Neural crest cell (in vitro differentiated cells): ENCODE measurements at places on chromosomes 11 and 22.

DNA sequence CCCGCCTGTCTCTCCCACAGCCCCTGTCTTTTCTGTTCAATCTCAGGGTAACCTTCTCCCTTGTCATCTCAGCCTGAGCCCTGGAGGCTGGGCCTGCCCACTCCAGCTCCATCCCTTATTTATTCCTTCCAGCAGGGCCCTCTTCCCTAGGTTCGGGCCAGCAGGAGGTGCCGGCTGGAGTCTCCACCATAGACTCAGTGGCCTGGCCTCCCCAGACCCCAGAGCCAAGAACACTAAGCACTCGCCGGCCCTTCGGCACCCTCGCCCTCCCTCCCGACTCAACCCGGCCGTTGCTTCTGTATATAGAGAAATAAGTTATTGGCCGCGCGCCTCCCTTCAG lies 1.4 kb upstream of the RAB1B start:
- DNase-seq: no peak

DNA sequence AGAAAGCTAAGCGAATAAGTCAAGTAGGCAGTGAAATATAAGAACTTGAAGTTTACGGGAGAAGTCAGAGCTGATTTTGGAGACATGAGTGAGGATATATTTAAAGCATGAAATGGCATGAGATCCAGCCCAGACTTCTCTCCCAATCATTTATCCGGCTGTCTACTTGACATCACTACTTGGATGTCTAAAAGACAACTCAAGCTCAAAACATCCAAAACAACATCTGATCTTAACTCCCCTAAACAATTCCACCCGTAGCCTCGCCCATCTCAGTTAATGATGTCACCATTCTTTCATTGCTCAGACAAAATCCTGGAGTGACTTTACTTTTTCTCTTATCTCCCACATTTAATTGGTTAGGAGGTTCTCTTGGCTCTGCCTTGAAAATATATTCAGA lies 44.5 kb downstream of the WEE1 start:
- no peak for DNase-seq

GRCh38 chr22:27142286-27142685 lies 484.9 kb downstream of the MIAT start:
- no peak for DNase-seq

- DNase-seq: no peak
Observed at GRCh38 chr22:25736378-25737011, 5.5 kb upstream of the MYO18B start.

GRCh38 chr22:38453996-38454352 lies 1.0 kb downstream of the KCNJ4 start:
- no peak for DNase-seq

- DNase-seq: no peak
Observed at GRCh38 chr22:44335903-44336803, 23.4 kb upstream of the SHISAL1 start.

DNA sequence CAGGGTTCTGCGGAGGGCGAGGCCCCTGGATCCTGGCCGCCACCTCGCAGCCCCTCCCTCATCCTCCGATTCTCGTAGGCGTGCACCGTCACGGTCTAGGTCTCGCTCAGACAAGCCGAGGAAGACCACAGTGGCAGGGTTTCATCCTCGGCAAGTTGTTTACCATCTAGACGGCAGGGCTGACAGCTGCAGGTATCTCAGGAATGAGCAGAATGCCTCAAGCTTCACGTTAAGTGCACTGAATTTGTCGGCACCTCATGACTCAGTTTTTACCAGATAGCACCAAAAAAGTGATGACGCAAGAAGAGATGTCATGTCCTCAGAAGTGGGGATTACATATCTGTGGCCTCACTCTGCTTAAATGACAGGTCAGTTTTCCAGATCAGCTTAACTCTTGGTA lies 35.1 kb downstream of the WT1 start:
- DNase-seq: no peak

DNA sequence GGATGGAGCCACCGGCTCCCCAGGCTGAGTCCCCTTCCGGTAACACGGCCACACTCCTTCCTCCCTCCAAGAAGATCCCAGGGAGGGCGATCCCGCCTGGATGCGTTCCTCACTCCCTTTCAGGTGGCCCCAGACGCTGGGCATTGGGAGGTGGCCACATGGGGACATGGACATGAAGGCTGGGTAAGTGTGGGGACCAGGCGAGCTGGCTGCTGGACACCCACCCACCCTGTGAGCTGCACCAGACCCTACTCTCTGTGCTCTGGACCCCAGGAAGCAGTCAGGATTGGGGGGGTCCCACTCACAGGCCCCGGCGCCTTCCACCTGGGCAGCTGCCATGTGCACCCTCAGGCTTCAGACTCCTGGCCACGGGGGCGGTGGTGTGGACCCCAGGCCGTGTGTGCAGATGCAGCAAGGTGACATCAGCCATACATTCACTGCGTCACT lies 932.8 kb downstream of the BRD1 start:
- DNase-seq: no peak

DNA sequence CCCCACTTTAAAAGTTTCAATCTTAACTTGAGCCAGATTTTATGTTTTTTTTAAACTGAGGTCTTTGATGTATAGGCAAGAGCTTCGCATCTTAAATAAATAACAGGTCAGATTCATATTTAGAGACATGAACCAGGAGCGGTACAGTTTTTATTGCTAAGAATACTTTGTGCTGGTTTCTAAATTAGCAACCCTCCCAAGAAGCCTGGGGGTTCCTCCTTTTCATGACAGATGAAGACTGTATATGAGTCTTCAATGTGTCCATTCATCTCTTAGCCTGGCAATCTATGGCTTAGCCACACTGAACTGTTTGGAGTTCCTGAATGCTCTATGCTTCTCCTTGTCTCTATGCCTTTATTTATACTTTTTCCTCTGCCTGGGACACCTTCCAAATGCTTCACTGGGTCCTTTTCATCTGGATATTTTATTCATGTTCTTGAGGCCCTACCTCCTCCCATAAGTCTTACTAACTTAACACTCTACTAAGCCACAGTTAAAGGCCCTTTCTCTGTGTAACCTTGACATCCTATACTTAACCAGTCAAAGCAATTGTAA lies 338.6 kb downstream of the INSC start:
- DNase-seq: no peak

DNA sequence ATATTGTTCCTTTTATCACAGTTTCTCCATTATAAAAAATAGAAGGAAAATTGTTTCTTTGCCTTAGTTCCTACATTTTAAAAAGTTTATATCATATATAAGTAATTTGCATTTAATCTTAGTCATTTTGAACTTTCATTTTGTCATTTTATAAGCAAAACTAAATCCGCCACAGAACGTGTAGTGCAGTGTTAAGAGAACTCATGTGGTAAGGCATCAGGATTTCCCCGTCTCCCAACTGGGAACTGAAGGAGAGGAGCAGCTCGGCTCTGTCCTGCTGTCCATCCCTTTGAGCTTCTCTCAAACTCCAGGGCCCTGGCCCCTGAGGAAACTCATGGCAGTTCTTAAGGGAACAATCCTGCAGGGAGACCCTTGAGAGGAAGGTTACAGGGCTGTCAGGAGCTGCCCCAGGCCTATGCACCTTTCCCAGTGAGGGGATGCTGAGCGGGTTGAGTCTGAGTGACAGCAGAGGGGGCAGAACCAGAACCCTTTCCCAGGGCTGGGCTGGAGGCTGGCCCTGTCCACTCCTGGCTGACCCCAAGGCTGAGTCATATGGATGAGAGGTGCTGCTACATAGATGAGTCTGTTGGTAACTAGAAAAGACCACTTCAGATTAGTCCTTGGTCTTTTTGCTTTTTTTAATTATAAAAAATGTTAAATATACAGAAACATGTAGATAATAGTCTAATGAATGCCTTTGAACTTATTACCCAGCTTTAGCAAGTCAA lies 333.1 kb downstream of the TBC1D22A start:
- no peak for DNase-seq

- DNase-seq: no peak
Observed at GRCh38 chr22:20431511-20432192, 6.0 kb downstream of the SCARF2 start.

DNA sequence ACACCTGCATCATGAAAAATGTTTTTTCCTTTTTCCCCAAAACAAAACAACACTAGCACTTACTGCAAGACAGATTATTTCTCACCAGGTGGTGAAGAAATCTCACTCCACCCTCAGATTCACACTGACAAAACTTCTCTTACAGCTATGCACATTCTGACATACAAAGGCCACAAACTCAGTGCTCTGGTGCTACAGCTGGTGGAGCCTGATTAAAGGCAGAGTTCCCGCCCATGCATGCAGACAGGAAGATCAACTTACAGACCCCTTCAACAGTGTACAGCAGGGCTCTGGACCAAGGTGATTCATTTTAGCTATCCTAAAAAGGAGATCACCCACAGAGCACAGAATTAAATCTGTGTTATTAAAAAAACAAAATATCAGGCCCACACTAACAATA lies 112.6 kb downstream of the CADM1 start:
- DNase-seq: no peak

- DNase-seq: no peak
Observed at GRCh38 chr11:122742301-122743018, 86.9 kb downstream of the UBASH3B start.

- no peak for DNase-seq
Observed at GRCh38 chr22:26845021-26845743, 187.8 kb downstream of the MIAT start.

- DNase-seq: no peak
Observed at GRCh38 chr11:58392746-58393145, 13.9 kb downstream of the OR5B3 start.

DNA sequence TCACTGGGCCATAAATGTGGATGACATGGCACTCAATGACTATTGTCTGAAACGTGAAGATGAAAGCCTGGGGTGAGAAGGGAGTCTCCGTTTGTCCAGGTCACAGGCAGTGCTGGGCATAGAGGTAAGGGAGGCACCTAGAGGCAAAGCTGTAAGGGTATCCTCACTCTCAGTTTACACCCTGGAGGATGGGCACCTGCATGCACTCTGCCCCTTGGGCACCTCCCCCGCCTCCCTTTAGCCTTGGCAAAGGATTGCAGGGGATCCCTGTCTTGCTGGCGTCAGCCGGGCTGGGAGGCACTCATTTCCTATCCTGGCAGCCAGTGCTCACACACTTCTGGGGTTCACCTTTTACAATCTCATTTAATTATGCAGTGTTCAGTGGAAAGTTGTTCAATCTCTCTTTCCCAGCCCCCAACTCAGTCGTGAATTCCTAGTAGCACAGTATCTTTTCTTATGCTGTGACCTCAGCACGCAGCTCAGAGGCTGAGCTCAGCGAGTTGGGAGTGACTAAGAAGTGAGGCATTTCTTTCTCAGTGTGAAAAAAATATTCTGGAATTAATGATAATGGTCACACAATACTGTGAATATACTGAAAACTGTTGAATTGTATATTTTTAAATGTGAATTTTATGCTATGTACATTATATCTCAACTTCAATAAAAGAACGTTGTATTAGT lies 866.6 kb downstream of the BRD1 start:
- DNase-seq: no peak

DNA sequence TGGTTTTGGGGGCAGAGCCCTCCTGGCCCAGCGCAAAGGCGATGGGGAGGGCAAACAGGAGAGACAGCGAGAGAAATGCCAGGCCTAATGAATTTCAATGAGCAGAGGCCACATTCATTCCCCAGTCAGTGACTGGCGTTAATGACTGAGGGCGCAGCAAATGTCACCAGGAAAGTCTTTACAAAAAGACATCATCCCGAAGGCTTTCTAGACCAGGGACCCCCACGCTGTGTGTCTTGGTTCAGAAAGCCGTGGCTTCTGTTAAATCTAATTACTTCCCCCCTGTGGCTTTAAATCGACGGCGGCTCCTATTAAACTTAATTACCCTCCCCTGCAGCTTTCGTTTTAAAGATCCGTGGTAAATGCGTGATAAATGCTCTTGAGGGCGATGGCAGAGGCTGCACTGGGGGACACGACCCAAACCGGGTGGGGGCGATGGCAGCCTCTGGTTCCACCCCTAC lies 1.6 kb upstream of the FGF19 start:
- DNase-seq: no peak

GRCh38 chr11:39434466-39434865 lies 2025.0 kb downstream of the LRRC4C start:
- no peak for DNase-seq

GRCh38 chr22:41813726-41814410 lies 13.4 kb downstream of the CCDC134 start:
- no peak for DNase-seq

- peak; percentile 78 for DNase-seq
Observed at GRCh38 chr22:27804470-27805297, 3.1 kb upstream of the MN1 start.

DNA sequence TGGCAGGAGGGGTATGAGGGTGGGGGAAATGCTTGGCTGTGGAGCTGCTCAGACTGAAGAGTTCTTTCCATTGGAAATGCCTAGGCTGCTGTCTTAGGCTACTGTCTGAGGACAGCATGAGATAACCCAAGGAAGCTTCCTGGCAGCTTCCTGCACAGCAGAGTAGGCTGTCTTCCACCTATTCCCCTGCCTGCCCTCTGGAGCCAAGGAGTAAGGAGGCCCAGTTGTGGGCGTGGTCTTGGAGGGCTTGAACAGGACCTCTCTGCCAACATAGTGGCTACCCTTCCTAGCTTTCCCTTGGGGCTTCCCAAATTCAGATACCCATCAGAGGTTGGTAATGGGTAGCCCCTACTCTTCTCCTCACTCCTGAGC lies 25.9 kb downstream of the PHLDB1 start:
- DNase-seq: no peak

- no peak for DNase-seq
Observed at GRCh38 chr22:40898850-40899357, 37.0 kb upstream of the DNAJB7 start.

- no peak for DNase-seq
Observed at GRCh38 chr11:952406-953385, 27.0 kb downstream of the AP2A2 start.

- DNase-seq: no peak
Observed at GRCh38 chr22:47190276-47190956, 428.0 kb downstream of the TBC1D22A start.

DNA sequence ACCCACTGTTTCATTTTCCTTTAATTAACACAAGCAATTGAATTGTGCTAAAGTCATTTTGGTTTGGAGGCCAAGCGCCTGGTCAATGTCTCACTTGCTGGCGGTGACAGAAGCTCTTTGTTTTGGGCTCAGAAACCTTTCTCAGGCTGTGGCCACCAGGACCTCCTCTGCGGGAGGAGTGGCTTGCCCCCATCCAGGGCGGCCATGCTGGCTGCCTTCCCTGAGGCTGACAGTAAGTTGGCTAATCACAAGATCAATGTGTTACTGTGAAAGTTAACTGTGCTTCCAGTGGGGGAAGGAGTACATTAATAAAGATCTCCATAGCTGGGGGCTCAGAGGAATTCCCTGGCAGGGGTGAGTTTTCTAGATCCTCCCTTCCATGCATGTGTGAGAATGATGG lies 1074.5 kb downstream of the NTM start:
- no peak for DNase-seq

DNA sequence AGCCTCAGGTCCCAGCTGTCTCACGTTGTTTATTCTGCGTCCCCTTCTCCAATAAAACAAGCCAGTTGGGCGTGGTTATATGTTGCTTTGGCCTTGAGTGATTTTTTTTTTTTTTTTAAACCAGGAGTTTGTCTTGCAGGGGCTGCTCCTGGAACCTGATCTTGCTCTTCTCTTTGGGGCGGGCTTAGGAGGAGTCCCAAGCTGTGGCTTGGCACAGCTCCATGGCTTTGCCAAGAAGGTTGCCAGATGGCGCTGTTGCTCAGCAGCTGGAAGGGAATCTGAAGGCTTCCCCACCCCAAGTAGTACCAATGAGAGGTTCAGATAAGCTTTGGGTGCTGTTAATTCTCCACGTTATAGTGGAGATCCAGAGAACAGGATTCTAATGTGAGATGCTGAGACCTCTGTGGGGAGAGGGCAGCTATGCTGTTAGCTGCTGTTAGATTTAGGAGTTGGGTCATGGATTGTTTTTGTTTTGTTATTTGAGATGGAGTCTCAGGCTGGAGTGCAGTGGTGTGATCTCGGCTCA lies 2.0 kb upstream of the FERMT3 start:
- peak; percentile 49 for DNase-seq

GRCh38 chr11:70445605-70446004 lies 47.3 kb downstream of the CTTN start:
- no peak for DNase-seq
